Peyer's patch (tissue), 4 donors: ENCODE measurements at places on chromosomes 3 and 15. TPM values are rescaled to one million over a fixed set of nuclear protein-coding genes. Genes with fewer than 3 reads are reported as not detected.

TRPM1 gene
- total RNA-seq = not detected

MKRN3 gene
- total RNA-seq = 1.2 TPM

MYO5C gene
- 29.1 TPM for total RNA-seq

CSTA gene
- total RNA-seq = not detected
